ENCODE measurements at places on chromosomes 5 and 9.

GRCh38 chr9:7246917-7247522, 489.2 kb downstream of the KDM4C start:
- DNase-seq: no peak

DNA sequence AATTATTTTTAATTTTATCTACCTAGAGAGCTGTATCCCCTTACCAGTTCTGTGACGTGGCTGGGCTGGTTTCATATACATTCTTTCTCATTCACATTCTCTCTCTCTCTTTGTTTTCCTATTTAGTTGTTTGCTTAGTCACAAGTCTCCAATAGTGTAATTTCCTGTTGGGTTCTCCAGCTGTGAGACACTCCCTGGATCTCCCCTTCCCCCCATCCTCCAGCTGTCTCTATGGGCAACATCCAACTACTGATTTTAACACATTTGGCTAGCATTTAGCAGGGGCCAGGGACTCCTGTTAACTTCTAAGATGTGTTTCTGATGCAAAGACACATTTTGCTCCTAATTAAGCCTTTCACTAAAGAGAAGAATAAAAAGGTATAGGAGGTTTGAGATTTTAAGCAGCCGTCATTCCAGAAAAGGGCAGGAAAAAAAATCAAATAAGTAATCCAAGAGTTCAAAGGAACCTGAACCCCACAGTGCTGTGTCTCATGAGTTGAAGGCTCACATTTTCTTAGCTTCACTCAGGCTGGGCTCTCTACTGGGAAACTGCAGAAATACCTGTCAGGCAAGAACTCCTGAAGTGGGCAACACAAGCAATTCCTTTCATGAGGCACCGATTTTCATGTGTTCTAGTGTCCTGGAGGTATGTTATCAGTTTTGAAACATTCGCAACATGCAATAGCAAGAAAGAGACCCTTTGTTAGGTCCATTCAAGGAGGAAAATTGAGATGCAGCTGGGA, 198.7 kb upstream of the C9orf72 start:
- DNase-seq: no peak

DNA sequence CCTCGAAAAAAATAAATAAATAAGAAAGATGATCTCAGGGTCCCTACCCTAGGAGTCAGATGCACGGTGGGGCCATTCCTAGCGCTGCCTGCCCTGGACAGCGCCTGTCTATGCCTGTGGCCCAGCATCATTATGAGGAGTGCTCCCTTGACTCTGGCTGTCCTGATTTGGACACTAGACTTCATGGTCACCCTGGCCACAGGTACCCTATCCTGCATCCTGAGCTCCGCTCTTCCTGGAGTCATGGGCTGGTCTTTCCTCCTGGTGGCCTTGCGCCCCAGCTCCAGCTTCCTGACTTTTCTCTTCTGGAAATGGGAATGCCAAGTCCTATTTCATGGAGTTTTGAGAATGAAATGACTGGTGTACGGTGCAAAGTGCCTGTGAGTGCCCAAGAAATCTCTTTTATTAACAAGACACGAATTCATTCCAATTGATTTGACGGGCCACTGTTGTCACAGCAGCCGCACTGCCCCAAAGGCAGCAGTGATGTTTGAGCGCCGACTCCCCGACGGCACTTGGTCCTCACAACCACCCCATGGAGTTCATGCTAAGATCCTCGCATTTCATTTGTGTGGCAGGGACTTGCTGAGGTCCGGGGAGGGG, 564 bp upstream of the AIF1L start:
- DNase-seq: peak; percentile 35

- no peak for DNase-seq
Measured at GRCh38 chr9:22214497-22215031, 205.5 kb upstream of the CDKN2B start.

- DNase-seq: no peak
Measured at GRCh38 chr5:178201927-178202235, 2.5 kb upstream of the HNRNPAB start.

DNA sequence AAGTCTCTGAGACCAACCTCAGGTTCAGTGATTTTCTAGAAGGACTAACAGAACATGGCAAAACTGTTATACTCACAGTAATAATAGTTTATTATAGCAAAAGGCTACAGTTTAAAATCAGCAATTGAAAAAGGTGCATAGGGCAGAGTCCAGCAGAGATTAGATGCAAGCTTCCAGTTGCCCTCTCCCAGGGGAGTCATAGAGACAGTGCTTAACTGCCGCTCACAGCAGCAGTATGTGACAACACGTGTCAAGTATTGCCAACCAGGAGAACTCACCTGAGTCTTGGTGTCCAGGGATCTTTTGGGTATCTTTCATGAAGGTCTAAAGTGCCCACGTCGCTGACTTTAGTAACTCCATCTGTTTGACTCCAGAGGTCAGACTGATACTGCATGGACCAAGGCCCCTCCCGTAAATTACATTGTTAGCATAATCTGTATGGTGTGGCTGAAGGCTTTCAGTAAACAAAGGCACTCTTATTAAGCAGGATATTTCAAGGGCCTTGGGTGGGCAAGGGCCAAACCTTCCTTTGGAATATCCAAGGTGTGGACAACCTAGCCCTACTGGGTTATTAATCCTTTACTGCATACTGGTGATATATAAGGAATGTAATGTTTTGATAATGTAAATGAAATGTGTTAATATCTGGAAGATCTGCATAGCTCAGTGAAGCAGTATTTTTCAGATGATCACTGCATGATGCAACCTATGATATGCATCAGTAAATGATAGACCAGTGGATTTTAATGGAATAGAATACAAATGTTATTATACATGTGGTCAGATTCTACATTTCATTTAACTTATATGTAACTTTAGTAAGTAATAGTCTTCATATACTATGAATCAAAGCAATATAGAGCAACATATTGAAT, 44.0 kb downstream of the RASA1 start:
- DNase-seq: no peak

DNA sequence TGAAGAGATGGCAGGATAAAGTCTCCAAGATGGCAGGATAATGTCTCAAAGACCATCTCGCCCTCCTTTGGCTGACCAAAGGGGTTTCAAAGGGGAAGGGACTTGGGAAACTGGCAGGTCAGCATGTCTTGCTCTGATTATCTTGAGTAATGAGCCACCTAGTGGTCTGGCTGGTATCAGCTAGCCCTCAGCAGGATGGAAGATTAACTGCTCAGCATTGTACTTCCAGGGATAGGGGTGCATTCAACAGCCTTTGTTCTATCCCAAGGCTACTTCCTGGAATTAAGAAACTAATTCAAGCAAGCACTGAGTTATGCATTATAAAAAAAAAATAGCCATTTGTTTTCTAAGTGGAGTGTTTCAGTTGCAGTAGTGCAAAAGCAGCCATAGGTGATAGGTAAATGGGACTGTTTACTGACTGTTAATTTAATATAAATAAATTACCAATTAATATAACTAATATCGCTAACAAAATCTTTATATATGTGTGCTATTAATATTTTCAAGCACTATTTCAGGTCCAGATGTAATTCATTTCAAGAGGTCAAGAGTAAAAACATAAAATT, 555.5 kb downstream of the CDH9 start:
- DNase-seq: peak; percentile 63

DNA sequence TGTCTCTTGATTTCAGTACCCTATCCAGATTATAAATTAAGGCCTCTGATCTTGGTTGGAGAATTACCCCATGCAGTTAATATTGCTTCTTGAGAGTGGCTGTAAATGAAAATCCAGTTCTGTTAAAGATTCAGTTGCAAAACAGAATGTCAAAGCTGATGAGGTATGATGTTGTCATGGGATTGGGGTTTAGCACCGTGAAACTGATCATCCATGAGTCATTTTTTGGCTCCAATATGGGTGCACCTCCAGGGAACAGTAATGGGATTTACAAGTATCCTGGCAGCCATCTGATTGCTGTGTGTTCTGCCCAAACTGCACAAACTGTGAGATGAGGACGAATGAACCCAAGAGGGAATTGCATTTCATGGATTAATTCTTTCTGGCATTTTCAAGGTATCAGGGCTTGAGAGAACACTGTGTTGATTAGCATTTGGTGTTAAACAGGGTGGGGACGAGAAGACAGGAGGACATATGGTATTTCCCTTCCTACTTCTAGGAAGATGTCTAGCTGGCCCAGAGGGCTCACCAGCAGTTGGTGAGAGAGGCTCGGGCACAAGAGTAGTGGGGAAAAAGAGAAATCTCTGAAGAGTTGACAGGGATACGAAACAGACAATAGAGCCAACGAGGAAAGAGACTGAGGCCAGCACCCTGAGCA, 214.7 kb downstream of the GAS1 start:
- no peak for DNase-seq

DNA sequence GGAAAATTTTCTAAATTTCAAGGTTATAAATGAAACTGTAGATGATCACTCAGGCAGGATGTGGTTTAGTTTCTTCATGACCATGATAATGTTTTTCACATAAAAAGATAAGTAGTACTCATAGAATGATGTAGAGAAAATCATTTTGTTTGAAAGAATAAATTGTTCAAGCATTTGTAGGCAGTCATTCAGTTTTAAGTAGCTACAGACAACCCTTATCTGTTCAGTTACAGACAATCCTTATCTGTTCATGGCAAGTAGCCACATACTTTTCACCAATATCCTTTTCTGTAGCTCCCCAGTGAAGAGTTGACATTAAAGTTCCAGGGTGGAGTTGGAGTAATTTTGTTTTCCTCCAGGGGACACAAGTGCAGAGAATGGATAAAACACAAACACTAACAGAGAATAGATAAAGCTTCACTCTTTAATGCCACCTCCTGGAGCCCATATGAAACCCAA, 278.1 kb upstream of the TNC start:
- DNase-seq: no peak

GRCh38 chr5:8213701-8214240, 344.8 kb downstream of the MTRR start:
- no peak for DNase-seq

GRCh38 chr5:56585999-56586691, 229.2 kb upstream of the MAP3K1 start:
- no peak for DNase-seq

DNA sequence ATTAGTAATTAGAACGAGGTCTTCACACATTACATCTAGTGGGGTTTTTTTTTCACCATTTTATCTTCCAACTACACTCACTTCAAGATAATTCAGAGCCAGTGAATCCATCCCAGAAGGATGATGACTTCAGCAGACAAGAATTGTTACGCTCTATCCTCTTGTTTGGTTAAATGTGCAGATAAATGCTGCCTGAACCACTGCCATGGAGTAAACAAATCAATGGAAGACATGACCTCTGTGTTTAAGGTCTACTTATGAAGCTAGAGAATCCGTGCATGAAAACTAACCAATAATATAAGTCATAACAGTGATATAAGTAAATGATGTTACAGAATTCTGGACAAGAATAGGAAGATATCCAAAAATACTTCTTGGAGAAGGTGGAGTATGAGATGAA, 602.6 kb downstream of the TLR4 start:
- DNase-seq: no peak

DNA sequence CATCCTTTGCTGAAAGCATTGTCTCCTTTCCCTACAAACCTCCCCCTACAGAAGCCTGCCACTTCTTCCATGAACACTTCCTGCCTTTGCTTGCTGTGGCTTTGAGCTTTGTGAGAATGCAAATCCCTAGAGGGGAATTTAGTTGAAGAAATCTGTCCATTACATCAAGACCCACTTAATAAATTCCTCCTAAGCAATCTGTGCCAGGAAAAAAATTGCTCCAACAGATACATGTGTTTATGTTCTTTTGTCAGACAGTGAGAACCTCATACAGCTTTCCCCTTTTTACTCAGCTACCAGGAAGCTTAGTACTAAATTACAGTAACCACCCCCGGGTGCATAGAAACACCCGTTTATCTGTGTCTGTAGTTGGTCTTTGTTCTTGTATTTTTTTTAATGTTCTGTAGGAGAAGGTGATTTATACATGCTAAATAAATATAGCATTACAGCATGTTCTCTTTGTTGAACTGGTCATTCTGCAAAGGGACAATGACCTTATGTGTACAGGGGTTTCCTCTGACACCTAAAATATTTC, 43.9 kb downstream of the SH3TC2 start:
- DNase-seq: no peak

GRCh38 chr5:59020611-59021285, 437.9 kb downstream of the RAB3C start:
- no peak for DNase-seq

DNA sequence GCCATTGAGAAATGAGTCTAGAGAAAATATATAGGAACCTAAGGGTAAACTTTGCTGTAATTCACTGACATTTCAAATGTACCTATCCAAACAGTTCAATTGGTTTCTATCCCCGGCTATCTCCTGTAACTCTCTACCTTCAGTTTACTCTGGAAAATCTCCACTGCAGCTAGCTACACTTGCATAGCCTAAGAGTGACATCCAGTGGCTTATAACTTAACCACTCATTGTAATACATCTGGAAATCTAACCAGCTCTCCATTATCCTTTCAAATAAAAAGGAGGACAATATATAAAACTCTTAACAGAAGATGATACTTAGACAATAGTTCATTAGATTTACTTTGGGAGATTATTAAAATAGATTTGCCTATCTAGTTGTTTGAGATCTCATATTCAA, 35.3 kb upstream of the SPDL1 start:
- peak; percentile 35 for DNase-seq

DNA sequence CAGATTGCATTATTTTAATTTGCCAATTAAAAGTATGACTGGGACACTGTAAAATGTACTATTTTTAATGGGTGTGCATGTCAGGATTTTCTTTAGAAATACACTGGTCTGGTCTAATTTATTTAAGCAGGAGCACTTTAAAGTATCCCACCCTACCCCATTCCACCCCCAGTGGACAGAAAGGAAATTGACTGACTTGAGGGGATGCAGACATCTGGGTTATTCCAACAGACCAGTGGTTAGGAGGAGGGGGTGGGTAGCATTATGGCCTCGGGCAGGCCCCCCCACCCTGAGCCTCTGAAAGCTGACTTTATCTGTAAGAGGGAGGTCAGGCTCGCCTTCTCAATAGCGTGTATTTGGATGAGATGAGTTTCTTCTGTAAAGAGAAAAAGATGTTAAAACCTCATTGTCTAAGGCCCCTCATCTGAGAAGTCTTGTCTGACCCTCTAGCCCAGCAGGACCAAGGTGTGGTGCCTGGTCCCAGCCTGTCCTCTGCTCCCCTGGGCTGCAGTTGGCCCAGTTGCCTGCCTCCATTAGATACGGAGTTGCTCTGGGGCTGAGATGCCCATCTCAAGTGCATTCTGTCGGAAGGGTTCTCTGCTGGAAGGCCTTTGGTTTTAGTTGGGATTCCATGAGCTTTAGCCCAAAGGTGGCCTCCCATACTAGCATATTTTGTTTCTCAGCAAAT, 4.4 kb downstream of the HNRNPAB start:
- DNase-seq: peak; percentile 72

GRCh38 chr9:92637886-92638620, 31.9 kb downstream of the IPPK start:
- DNase-seq: no peak

DNA sequence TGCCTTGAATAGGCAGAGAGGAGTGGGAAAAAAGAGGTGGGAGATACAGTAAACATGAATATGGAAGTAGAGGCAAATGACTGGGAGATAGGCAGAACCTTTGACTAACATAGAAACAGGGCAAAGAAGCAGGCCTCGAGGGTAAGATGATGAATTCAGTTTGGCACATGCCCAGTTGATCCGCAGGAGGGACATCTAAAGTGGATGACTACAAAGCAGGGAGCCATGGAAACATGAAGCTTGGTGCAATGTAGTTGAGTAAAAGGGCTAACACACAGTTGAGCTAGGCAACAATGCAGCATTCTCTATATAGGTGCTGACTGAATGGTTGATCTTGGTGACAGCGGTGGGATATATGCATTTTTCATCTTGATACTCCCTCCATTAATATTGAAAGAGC, 253.8 kb downstream of the DMRT2 start:
- no peak for DNase-seq

Measured in SK-N-SH (cell line).